Femur (tissue), 1 donor: ENCODE measurements at places on chromosomes 5 and 9.

- DNase-seq: no peak
Measured at GRCh38 chr9:842635-843426, 1.3 kb downstream of the DMRT1 start.

- DNase-seq: no peak
Measured at GRCh38 chr5:96517295-96517694, 84.2 kb upstream of the PCSK1 start.

DNA sequence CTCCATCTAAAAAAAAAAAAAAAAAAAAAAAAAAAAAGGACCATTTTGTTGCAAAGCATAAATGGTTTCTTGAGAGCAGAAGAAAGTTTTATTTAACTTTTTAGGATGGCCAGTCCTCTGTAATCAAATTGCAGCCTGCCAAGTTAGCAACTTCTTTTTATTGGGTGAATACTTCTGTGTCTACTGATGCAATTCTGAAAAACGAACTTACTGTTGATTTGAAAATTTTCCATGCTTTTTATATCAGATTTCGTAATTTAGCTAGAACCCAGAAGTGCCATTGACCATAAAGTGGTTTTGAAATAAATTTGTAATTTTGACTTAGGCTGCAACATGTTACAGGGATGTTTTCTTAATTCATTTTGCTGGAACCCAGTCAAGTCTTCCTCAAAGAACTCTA lies 269.1 kb upstream of the ACTBL2 start:
- no peak for DNase-seq

DNA sequence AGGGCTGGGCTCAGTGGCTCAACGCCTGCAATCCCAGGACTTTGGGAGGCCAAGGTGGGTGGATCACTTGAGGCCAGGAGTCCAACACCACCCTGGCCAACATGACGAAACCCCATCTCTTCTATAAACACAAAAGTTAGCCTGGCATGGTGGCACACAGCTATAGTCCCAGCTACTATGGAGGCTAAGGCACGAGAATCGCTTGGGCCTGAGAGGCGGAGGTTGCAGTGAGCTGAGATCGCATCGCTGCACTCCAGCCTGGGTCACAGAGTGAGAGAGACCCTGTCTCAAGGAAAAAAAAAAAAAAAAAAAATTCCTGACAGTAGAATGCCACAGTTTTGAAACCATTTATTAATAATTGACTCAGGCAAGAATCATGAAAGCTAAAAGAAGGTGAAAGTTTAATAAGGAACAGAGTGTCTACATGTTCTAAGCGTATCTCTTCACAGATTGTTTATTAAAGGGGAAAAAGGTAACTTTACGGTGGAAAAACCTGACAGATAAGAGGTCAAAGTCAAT lies 5.7 kb upstream of the PTGR1 start:
- DNase-seq: no peak

GRCh38 chr9:13651969-13652663 lies 372.6 kb upstream of the MPDZ start:
- no peak for DNase-seq
